Muscle of leg (tissue), 16 donors: ENCODE measurements at places on chromosomes 5 and 9. TPM values are rescaled to one million over a fixed set of nuclear protein-coding genes. Genes with fewer than 3 reads are reported as not detected.

DNA sequence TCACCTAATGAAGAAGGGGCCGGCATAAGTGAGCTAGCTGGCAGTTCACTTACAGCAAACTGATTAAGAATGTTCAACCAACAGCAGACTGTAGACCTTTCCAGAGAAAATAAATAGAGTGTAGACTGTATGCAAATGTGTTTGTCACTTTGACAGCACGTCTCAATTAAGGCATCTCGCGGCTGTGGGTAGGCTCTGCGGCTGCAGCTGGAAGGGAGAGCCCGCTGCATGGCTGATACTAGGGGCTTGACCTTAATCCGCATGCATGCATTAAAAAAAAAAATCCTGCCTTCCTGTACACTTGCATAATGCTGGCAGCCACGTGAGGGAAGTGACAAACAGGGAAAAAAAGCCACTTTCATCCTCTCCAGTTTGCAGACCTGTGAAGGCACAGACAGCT lies 82.3 kb downstream of the CRB2 start:
- DNase-seq = no peak

- DNase-seq = no peak
Observed at GRCh38 chr5:27911216-27911615, 872.8 kb upstream of the CDH9 start.

DNA sequence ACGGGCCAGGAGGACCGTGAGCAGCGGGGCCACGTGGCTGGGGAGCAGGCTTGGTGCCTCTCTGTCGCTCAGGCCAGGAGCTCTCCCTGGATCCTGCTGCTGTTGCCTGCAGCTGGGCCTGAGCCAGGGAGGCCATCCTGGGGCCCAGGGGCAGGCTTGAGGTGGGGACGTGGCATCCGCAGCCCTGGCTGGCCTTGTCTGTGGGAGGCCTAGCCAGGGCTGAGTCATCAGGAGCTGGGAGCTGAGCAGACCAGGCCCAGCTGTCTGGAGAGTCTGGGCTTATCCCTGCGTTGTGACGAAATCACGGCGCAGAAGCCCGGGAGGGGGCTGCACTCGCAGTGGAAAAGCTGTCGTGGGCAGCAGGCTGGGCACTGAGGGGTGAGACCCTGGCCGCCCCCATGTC lies 138.8 kb upstream of the COL5A1 start:
- DNase-seq = peak; percentile 92

DNA sequence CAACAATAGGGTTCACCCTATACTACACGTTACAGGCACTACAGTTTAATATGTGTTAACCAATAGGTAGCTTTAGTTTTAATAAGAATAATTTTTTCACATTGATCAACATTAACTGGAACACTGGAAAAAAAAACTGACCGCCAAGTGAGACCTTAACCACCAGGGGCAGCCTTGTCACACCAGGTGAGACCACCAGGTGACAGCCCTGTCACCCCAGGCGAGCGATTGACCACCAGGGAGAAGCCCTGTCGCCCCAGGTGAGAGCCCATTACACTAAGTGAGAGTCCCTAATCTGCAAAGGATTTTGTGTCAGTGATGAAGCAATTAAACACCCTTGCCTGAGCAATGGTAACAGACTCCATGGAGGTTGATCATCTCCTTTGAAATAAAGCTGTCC lies 75.4 kb upstream of the SYK start:
- no peak for DNase-seq

DNA sequence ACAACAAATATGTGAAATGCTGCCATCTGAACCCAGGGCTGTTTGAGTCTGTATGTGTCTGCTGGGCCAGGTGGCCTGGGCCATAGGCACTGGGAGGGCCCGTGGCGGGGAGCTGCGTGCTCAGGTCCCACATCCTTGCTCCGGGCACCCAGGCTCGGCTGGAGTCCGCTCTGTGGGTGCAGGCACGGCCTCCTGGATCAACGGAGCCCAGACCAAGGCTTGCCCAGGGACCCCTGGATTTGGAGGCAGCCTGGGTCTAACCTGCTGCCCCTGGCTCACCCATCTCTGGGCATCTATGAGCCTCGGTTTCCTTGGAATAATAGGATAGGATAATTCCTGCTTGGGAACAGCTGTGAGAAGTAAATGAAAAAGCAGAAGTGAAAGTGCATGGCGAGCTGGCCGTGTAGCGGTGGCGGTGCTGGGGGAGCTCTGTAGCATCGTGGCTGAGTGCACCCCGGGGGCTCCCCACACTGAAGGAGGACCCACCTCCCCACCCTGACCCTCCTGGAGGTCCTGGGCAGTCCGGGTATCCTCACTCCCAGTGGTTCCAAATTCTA lies 1.2 kb downstream of the CDHR2 start:
- DNase-seq = no peak

The CPEB4 gene
- 36.5 TPM for total RNA-seq

The SLC9A3 gene
- 1.2 TPM for total RNA-seq

The ENTPD8 gene
- total RNA-seq = 0.18 TPM

The ADRB2 gene
- 1.4 TPM for total RNA-seq
